Activated CD4-positive, alpha-beta T cell treated with anti-CD3 and anti-CD28 coated beads, Interleukin-2, amount 50 U/mL, for 48 hours (primary cell): ENCODE measurements at places on chromosomes 1 and 21.
A peak's percentile ranks its signal among the peaks of the same experiment; 100 is the strongest.

DNA sequence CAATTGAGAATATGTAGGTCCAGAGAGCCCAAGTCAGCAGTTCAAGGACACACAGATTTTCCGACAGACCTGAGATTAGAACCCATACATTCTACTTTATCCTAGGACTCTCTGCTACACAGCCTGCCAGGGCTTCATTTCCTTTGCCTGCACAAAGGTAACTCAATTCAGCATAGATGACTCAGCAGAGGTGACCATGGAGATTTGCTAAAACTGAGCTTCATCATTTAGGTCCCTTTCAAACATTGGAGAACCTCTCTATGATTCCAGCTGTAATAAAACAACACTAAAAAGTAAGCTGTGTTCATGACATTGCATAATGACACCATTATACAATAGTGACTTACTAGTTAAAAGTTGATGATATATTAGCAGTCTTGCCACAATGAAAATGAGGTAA lies 22.2 kb downstream of the DAB1 start:
- DNase-seq: no peak

GRCh38 chr21:38810826-38811164 lies 5.1 kb downstream of the ETS2 start:
- DNase-seq: no peak

DNA sequence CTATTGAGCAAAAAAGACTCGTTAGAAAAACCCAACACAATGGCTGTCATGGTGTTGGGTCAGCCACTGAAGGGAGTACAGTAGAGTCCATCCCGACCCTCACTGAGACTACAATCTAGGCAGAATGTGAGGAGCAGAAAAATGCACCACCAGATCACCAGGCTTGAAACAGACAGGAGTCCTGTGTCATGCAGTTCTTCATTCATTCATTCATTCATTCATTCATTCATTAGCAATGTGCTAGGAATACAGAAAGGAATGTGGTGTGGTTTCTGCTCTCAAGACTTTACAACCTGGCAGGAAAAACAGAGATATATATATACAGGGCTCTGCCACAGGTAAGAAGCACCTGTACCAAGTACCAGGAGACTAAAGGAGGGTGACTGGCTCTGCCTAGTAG lies 392.3 kb downstream of the OMA1 start:
- no peak for DNase-seq

DNA sequence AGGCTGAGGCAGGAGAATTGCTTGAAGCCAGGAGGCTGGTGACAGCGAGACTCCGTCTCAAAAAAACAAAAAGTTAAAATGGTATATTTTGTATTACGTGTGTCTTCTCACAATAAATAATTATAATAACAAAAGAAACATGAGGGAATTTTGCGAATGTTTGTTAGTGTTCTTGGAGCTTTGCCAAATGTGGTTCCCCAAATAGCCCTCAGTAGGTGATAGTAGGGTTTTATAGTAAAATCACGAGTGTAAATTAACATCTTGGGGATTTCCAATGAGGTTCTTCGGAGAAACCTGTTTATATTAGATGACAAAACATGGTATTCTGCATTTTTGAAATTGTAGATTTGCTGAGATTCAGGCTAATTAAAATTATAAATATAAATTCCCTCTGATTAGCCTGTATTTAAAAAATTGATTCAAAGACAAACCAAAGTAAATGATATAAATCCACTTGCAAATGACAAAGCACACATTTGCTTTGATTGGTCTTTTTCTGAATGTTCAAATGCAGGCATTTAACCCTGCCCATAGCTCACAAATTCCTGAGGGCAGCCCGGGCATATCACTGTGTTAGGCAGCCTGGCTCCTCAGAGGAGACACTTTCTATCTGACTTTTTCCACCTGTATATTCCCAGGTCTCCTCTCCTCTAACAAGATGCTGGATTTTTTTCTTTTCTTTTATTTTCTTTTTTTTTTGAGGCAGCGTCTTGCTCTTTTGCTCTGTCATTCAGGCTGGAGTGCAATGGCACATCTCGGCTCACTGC lies 50.3 kb upstream of the TSNAX start:
- DNase-seq: no peak

DNA sequence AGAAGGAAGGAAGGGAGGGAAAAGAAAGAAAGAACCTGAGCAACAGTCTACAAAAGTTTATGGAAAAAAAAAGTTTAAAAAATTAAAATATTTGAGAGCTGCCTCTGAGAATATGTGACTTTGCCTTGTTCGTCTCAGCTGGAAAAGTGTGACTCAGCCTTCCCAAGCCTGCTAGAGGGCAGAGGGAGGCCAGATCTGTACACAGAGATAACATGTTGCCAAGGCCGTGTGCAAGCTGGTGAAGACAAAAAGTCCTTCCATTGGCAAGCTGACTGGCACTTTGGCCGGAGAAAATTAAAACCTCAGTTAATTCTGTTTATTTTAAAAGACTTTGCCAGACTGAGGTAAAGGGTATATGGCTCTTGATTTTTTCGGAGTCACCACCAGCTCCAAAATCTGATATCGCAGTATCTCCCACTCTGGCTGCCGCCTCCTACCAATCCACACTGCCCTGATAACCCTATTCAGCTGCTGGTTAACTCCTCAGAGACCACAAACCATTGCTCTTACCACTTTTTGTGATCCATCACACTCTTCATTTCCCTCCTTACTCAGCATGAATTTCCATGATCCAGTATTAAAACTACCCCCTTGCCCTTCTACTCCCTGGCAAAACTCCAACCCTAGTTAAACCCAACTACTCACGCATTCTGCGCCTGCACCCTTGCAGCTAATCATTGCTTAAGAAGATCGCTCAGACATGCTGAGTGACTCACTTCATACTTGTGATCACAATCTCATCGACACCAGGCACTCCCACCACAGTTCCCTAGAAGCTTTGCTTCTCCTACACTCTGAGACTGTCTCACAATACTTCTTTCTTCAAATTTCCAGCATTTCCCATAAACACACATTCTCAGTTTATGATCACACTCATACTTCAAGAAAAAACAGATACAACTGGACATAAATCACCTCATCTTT lies 5.7 kb upstream of the PPP1R15B start:
- DNase-seq: peak; percentile 40
